ENCODE measurements at places on chromosomes 2 and 18. TPM values are rescaled to one million over a fixed set of nuclear protein-coding genes. Genes with fewer than 3 reads are reported as not detected.

Gene C2orf81
- 1.2 TPM for total RNA-seq

Gene TMEM247
- total RNA-seq, result not detected

Gene CXCR1
- not detected for total RNA-seq

Gene C1GALT1C1L
- 2.0 TPM for total RNA-seq

Gene SETBP1
- 2.5 TPM for total RNA-seq

Gene KCNF1
- total RNA-seq, result 1.6 TPM

Gene GLI2
- total RNA-seq, result 7.9 TPM

Gene RGPD3
- 0.05 TPM for total RNA-seq

Gene APCDD1
- not detected for total RNA-seq

Gene HNRNPA3
- 65.7 TPM for total RNA-seq

Gene GALNT5
- total RNA-seq, result 3.0 TPM

Gene SCN2A
- total RNA-seq, result not detected

Gene SDC1
- total RNA-seq, result 31.7 TPM

Gene USP14
- 18.6 TPM for total RNA-seq

Gene SCYGR4
- total RNA-seq, result 0.14 TPM

Gene ALPI
- not detected for total RNA-seq

Gene SLC9A4
- not detected for total RNA-seq

Gene FKBP1B
- 0.38 TPM for total RNA-seq

GRCh38 chr2:206079699-206080465 is 6.1 kb downstream of the INO80D start:
- no peak for DNase-seq

- DNase-seq, result no peak
These were observed 314.4 kb upstream of the CDH7 start for GRCh38 chr18:65436430-65436829.

DNA sequence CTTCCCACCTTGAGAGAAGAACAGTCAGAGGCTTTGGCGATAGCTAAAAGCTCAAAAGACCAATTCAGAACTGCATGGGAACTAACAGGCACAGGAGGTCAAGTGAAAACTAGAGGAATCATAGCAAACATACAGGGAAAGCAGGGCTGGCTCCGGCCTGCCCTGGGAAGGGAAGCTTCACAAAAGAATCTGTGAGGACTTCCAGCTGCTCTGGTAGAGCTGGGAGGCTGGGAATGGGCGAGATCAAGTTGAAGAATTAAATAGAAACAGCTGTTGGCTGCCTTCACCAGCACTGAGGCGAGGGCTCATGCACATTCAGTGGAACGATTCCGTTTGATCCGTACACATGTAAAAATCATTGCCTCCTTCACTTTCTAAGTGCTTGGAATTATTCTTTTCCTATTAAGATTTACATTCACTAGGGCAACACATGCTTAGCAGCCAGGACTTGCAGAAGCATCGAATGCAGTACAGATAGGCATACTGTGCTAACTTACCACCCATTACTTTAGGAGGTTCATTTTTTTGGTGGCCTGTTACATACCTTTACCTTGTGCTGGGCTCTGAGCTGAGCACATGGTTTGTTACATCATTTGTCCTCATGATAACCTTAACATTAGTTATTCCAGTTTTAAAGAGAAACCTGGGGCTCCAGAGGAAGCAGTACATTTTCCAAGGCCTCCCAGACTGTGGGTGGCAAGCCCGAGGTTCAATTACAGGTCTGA is 125.4 kb upstream of the RNF152 start:
- no peak for DNase-seq

DNA sequence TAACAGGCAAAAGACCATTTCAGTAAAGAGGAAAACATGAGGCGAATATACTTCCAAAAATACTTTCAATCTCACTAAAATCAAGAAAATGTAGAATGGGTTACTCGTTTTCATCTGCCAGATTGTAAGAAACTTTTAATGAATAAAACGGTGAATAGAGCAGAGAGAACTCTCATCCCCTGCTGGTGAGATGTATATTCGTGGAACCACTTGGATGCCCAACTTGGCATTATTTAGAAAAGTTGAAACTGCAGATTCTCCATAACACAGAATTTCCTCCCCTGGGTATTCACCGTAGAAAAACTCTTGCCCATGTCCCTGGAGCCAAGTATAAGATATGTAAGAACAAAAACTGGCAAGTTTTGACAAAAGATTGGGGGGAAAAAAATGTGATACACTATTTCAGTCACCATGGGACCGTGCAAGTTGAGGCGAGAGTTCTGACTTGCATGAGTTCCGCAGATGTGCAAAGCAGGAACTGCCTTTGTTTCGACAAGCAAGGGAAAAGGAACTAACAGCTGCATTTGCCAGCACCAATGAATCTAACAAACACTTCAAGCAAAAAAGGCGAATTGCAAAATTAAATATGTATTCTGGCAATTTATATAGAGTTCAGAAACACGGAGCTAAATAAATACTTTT is 14.8 kb downstream of the TIMM21 start:
- no peak for DNase-seq

- no peak for DNase-seq
These were observed 3.5 kb upstream of the NEUROD1 start for GRCh38 chr2:181683518-181684453.

- no peak for DNase-seq
These were observed 187.5 kb downstream of the LTBP1 start for GRCh38 chr2:33134086-33134771.

- DNase-seq, result peak; percentile 2
These were observed 233.7 kb downstream of the METTL4 start for GRCh38 chr18:2337552-2338141.

DNA sequence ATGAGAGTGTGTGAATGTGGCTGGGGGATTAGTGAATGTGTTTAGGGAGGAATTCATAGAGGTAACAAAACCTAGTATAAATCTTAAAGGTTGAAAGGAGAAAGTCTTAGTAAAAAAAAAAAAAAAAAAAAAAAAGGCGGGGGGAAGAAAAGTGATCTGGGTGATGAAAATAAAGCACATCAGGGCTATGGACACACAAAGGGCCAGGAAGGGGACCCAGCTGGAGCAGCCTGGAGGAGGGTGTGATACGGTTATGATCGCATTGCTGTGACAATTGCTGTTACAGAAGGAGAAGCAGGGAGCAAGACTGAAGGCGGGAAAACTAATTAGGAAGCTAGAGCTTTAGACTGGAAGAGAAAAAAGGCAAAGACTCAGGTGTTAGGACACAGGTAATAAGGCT is 85.4 kb downstream of the DLGAP1 start:
- DNase-seq, result no peak

GRCh38 chr2:79585701-79586433 is 73.0 kb downstream of the CTNNA2 start:
- DNase-seq, result peak; percentile 7

DNA sequence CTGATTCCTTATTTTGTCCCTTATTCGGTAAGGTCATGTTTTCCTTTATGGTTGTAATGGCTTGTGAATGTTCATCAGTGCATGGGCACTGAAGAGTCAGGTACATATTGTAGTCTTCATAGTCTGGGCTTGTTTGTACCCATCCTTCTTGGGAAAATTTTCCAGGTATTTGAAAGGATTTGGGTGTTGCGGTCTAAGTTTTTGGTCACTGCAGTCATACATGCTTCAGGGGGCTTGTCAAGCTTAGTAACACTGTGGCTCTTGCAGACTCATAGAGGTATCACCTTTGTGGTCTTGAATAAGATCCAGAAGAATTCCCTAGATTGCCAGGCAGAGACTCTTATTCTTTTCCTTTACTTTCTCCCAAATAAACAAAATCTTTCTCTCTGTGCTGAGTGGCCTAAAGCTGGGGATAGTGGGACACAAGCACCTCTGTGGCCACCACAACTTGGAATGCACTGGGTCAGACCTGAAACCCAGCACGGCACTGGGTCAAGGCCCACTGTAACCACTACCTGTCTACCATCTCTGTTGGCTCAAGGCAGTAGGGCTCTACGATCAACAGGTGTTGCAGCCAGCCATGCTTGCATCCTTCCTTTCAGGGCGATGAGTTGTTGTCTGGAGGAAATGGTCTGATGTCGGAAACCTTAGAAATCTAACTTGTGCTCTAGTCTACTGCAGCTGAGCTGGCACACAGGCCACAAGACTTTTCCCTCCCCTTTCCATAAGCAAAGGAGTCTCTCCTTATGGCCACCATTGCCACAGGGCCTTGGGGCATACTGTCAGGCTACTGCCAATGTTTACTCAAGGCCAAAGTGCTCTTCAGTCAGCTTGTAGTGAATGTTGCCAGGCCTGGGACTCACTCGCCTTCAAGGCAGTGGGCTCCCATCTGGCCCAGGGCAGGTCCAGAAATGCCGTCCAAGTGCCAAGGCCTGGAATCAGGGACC is 21.5 kb downstream of the IL1RN start:
- DNase-seq, result no peak

DNA sequence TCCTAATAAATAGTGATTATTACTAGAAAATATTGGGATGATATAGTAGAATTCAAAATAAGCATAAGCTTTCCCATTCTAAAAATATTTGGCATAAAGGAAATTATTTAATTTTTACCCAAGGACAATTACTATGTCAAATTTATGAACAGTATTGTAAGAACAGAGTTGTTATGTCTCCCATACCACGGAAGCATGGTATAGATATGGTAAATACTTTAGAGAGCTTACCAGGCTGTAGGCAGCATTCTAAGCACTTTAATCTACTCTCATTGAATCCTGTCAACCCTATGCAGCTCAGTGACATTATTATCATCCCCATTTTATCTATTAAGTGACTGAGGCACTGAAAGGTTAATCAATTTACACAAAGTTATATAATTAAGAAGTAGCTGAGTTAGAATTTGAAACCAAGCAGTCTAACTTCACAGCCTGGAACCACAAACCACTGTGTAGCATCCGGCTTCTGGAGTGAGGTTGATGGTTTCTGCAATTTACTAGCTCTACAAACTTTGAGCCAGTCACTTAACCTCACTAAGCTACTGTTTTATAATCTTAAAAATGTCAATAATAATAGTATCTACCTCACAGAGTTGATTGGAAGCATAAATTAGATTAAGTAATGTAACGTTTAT is 323.7 kb downstream of the ARHGAP15 start:
- no peak for DNase-seq

DNA sequence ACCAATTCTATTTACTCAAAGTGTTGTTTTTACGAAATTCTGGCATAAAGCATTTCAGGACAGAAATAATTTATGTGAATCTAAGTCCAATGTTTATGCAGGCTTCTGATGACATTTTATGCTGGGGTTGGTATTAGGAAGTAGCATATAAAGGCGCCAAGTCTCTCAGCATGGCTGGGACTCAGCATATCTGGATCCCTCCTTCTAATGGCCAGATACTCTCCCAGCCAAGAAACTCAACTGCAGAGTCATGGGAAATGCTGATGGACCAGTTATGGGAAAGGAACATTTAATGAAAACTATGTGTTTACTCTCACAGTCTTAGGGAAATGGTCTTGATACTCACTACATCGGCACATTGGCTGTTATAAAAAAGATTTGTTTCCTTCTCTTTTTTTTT is 392.2 kb downstream of the ARHGAP15 start:
- no peak for DNase-seq

DNA sequence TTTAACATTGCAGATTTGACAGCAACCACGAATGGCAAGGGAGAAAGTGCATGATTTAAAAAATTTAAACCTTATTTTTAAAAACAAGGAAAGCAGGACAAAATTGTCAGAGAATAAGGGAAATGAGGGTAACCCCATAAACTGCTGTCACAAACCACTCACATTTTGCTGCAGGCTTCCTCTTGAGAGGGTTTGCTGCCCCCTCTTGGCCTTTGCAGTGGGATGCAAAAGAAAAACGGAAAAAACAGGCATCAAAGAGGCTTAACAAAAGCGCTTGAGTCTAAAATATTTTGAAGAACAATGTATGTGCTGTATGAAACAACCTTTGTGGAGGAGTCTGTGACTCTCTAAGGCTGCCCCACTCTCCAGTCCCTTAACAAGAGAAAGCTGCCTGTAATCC is 91.6 kb downstream of the TMX3 start:
- DNase-seq, result peak; percentile 65

- DNase-seq, result no peak
These were observed 112.3 kb downstream of the GALNT1 start for GRCh38 chr18:35693829-35694228.

GRCh38 chr2:12809526-12809925 is 92.8 kb downstream of the TRIB2 start:
- no peak for DNase-seq

DNA sequence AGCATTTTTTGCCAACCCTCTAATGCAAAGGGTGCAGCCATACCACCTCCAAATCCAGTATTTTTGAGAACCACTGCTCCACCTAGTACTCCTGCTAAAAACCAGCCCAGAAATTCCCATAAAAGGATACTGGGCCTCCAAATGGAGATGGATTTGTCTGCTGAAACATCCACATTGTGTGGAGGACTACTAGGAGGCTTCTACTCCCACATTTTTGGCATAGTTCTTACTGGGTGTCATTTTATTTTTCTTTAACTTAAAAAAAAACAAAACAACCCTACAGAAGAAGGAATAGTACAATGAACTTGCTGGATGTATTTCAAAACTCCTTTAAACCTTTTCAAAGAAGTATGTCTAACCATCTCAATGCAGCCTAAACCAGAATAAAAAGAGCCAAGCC is 219.2 kb downstream of the SRBD1 start:
- DNase-seq, result no peak

GRCh38 chr2:174752403-174753037 is 11.8 kb downstream of the CHRNA1 start:
- no peak for DNase-seq

DNA sequence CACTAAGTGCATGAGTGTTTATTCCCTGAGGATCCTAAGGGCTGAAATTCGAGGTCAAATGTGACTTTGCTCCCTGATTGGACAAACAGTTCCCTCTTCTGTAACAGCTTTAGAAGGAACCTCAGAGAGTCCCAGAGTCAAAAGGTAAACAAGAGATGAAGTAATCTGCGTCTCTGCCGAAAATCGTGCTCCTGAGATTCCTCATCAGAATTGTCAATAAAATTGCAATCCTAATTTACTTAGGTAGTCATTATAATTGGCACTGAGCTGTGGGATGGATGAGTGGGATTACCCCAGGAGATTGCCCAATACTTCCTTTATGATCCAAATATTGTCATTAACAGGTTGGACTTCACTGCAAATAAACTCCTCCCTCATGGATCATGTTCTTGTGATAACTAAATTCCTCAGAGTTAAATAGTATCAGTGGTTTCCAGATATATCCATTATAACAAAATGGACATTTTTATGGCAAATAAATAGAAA is 907 bp upstream of the SUCLG1 start:
- no peak for DNase-seq

DNA sequence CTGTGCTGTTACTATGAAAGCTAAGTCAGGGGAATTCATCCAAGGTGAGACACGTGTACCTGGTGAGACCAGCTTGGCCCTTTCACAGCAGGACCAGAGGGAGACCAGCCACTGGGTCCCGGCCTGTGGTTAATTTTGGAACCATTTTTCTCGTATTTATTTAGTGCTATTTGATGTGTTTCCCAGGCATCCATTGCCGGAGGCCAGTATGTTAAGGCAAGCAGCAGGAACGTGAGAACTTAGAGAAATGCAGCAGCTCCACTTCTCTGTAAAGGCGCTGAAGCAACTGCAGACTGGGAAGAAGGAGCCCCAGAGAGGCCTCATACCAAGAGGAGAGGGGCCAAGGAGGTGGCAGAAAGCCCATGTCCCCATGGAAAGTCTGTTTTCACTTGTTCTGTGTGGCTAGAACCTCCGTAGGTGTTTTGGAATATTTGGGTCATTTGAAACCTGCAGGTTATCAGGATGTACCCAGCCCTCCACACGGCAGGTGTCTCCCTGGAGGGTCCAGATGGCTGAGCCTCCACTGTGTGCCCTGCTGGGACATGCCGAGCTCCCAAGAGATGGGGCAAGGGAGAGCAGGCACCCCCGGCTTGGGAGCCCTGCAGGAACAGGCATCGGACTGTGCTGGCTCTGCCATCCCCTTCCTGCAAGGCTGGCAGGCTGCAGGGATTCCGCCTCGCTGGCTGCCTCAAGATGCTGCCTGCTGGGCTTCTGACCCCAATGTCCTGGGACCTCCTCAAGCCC is 256.0 kb upstream of the RAB6C start:
- no peak for DNase-seq

Measured in NCI-H460 (cell line).